ENCODE measurements at places on chromosomes 7 and 10.

- no peak for DNase-seq
Measured at GRCh38 chr7:105185290-105186010, 171.4 kb downstream of the KMT2E start.

- no peak for DNase-seq
Measured at GRCh38 chr10:64039198-64039597, 518.0 kb downstream of the REEP3 start.

DNA sequence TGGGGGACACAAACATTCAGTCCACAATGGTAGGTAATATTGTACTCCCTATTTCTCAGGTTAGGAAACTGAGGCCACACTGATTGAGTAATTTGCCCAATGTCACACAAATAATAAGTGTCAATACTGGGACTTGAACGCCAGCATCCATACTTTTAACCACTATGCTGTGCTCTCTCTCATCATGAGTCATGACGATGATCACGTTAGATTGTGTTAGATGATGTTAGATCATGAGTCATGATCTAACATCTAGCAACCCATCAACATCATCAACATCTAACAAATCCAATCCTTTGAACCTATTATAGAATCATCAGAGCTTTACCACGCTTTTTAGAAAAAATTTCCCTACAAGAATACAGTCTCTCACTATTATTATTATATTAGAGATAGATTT, 28.1 kb upstream of the HERPUD2 start:
- no peak for DNase-seq

GRCh38 chr7:90625051-90625450, 28.9 kb downstream of the CDK14 start:
- DNase-seq: no peak

DNA sequence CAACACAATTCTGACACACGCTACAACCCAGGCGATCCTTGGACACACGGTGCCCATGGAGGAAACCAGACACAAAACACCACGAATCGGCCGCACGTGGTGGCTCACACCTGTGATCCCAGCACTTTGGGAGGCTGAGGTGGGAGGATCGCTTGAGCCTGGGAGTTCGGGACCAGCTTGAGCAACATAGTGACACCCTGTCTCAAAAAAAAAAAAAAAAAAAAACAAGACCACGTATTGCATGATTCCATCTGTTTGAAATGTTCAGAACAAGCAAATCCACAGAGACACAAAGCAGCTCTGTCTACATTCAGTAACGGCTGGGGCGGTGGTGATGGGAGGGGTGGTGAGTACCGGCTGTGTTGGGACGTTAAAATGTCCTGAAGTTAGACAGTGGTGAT, 25.2 kb downstream of the ADAP1 start:
- no peak for DNase-seq

GRCh38 chr10:79585870-79586527, 24.7 kb upstream of the SFTPA1 start:
- DNase-seq: no peak

- DNase-seq: no peak
Measured at GRCh38 chr7:93558705-93559614, 15.6 kb downstream of the CALCR start.

DNA sequence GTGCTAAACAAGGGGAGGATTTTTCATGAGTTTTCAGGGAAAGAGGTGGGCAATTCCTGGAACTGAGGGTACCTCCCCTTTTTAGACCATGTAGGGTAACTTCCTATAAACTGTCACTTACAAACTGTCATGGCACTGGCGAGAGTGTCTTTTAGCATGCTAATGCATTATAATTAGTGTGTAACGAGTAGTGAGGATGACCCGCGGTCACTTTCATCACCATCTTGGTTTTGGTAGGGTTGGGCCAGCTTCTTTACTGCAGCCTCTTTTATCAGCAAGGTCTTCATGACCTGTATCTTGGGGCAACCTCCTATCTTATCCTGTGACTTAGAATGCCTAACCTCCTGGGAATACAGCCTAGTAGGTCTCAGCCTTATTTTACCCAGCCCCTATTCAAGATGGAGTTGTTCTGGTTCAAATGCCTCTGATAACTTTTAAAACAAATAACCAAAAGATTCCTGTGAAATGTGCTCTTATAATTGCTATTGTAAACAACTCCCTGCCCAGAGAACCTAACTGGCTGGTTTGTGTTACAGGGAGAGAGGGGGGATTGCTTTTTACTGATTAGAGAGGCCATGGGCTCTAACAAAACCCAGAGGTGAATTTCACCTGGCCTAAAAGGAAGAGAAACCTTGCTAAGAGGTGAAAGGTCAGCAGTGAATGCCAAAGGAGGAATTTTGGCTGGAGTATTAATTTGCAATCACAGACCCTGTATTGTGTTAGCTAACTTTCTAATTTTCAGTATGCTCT, 64.3 kb downstream of the EEPD1 start:
- no peak for DNase-seq

DNA sequence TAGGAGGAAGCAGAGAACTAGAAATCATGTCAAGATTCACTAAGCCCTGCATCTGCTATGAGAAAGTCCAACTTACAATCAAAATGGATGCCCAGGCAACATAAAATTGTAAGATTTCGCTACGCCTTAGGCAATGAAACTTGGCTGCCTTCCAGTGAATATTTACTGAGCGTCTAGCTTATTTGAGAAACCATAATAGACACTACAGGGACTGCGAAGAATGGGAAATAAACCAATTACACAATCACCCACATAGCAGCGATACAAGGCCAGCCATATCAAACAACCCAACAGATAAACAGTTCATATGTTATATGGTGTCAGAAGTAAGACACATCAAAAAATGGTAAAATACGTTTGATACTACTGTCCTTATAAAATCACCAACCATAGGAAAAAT, 545.0 kb upstream of the C7orf33 start:
- DNase-seq: no peak

DNA sequence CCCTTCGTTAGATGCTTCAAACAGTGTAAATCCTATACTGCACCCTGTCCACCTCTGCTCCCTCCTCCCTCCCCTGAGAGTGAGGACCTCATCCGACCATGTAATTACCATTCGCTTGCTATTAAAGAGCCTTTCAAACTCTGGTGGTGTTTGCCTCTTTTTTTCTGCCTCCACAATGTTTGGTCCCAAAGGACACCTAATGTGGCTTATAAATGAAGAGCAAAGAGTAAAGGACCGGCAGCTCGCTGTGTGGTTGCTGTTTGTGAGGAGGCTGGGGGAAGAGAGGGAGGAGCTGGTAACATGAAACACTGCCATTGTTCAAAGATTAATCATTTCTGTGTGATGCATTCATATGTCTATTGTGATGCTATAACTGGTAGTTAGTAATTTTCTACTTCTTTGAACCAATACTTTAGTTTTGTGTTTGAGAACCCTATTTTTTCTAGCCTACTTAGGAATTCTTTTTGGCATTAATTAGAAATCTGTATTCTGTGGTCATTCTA, 27.9 kb downstream of the MTURN start:
- DNase-seq: no peak

- no peak for DNase-seq
Measured at GRCh38 chr7:81516898-81517297, 252.9 kb downstream of the HGF start.

GRCh38 chr10:19979628-19980027, 163.4 kb downstream of the PLXDC2 start:
- no peak for DNase-seq

DNA sequence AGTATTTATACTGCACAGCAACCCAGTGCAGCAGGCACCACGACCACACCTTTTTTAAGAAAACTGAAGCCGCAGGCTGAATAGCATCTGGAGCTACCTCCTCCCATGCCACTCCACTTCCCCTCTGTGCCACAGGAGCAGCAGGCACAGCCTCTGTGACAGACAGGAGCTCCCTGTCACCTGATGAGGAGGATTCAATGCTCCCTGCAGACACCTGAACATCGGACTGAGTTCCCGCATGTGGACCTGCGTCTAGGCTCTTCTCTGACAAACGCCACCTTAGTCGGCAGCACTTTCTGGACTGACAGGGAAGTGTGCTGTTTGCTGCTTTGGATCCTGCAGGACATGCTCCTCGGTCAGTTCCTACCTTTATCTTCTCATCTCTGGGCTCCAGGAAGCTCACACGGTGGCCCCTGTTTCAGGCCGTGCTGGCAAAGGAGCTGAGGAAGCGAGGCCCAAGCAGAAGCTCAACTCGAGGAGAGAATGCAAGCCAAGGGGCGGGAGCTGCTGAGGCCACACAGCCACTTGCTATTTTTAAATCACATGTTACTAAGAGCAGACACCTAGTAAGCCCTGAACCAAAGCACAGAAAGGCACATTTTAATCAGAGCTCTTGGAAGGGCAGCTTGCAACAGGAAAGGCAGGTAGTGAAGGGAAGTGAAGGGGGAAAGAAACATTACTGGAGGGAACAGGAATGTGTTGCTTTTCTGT, 56.6 kb downstream of the VOPP1 start:
- no peak for DNase-seq

- DNase-seq: no peak
Measured at GRCh38 chr10:121063744-121064143, 212.6 kb downstream of the WDR11 start.

- DNase-seq: no peak
Measured at GRCh38 chr7:149281508-149282330, 19.7 kb downstream of the ZNF783 start.

DNA sequence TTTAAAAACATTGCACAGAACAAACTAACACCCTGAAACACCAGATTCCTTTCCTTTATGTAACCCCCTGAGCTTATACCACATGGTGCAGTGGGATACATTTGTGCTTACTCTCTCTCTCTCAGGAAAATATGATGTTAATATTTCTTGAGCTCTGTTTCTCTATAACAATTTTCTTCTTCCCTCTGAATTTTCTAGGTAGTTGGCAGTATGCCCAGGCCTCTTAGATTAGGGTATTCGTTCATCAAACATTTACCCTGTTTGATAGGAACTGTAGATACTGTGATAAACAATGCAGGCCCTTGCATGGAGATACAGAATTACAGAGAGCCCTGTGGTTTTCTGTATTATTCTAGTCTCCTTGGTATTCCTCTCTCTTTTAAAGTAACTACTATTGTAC, 567.8 kb downstream of the IPMK start:
- no peak for DNase-seq

- no peak for DNase-seq
Measured at GRCh38 chr7:43625980-43626379, 43.1 kb downstream of the STK17A start.

DNA sequence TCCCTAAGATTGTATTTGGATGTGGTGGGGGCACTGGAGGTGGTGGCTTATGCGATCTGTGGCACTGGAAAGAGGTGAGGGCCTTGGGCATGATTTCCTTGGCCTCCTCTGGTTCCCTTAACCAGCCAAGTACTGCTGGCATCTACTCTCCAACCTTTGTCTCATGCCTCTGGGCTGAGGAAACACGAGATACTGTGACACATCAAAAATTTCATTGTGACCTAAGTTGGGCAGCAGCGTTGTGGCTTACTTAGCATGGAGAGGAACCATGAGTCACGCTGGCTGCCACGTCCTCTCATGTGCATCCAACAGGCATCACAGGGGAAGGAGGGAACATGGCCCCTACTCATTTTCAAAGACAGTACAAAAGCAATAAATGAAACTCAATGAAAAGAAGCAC, 29.7 kb upstream of the GSDME start:
- no peak for DNase-seq

DNA sequence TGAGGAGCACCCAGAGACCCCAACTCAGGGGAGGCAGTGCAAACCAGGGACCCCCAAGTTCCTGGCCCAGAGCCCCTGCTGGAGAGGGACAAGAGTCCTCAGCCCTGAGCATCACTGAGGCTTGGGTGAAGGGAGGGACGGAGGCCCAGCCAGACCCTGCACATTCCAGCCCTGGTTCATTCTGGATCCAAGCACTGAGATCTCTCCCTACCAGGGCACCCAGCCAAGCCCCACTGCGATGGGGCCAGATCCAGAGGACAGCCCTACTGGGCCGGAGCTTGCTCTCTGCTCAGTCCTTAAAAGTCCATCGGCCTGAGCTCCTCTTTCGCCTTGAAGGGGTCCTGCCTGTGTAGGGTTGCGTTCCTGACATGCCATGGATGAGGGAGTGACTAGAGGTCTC, 40.5 kb upstream of the RABGEF1 start:
- no peak for DNase-seq

GRCh38 chr10:79017882-79018520, 50.8 kb upstream of the ZMIZ1 start:
- DNase-seq: no peak

- no peak for DNase-seq
Measured at GRCh38 chr10:99369551-99369950, 40.4 kb downstream of the CNNM1 start.

GRCh38 chr7:103292122-103292521, 5.1 kb upstream of the PMPCB start:
- DNase-seq: no peak

DNA sequence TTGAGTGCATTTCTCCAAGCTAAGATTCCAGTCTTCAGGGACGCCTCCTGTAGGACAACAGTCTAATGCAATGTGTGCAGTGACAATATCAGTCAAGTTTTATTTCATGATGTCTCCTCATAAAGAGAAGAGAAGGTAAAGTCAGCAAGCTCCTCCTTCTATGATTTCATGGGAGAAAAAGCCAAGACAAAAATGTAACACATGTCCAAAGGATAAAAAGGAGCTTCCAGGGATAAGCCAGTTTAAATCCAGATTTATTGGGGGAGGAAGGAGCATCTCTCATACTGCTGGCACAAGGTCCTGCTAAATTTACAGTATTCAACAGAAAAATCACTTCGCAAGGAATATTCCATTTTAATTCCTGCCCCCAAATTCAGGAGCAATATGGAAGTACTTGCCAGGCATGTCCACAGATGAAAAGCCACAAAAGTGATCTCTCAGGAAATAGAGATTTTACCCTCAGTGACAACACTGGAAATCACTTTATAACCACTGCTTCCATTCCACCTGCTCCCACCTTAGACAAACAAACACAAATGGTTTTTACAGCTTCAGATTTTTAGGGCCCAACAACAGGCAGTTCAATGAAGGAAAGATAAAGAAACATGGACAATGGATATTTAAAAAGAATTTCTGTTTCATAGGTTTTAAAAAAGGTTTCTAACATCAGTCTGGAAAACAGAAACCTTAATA, 677.5 kb upstream of the C7orf33 start:
- no peak for DNase-seq

DNA sequence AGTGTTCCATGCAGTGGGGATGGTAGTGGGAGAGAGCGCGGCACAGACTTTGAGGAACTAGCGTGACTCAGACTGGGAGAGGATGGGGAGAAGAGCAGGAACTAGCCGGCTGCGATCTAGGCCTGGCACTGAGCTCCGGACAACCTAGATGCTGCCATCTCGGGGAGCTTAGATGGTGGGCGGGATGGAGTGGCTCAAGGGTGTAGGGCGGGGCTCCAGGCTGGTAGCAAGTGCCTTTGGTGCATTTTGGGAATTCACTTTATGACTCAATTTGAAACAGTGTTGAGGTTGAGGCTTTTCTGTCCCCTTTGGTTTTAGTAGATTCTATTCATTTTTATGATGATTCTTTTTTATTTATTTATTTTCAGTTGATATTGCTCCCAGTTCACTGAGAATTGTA, 185.3 kb upstream of the GPR26 start:
- no peak for DNase-seq

DNA sequence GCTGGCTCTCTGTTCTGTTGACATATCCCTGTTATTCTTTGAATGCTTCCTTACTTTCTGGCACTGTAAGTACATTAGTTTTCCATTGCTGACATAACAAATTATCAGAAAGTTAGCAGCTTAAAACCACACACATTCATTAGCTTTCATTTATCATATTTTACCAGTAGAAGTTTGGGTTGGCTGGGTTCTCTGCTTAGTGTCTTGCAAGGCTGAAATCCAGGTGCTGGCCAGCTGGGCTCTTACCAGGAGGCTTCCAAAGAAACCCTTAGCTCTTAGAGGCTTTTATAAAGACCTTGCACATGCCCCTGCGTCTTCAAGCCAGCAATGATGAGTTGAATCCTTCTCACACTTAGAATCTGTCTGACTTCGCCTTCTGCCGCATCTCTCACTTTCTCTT, 160.6 kb downstream of the MLLT10 start:
- no peak for DNase-seq

Data from stimulated activated CD4-positive, alpha-beta T cell treated with anti-CD3 and anti-CD28 coated beads, Interleukin-2, amount 100 ng/mL, for 24 hours (primary cell).